Astrocyte of the spinal cord (primary cell): ENCODE measurements at places on chromosomes 11 and 22.

DNA sequence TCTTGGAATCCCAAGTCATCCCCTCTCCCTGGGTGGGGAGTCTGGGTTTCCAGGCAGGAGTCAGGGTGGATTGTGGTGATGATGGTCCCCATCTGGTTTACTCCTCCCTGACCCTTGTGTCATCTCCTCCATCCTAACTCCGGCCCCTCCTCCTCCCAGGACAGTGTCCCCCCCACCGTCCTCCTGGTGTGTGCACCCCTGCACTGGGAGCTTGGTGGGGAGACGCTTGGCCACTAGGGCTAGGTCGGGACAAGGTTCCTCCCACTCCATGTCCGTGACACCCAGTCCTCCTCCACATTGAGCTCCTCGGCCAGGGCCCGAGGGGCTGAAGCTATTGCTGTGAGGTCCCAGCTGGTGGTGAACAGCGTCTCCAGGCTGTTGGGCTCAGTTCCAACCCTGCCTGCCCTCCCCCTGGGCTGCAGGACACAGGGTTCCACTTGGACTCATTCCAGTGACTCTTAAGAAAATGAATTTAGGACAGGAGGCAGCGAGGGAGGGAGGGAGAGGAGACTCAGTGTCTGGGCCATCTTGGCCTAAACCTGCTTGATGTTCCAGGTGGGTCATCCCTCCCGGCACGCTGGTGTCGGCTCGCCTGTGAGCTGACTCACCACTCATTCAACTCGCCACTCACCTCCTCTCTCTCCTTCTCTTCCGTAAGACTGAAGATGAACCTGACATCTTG, 433.2 kb downstream of the TBC1D22A start:
- DNase-seq: no peak

DNA sequence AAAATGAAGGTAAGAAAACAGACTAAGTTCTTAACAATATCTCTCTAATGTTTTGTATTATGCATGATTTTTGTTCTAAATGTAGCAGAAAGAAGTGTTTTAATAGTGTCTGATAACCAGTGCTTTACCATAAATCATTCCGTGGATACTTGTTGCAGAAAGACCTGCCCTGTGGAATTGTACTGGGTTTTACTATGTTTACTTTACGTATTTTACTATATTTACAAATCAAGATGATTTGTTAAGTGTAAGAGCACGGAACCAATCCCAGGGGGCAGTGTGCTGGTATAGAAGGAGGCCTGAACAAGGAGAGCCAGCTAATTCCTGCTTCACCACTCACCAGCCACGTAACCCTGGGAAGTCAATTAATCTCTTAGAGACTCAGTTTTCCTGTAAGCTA, 1.4 kb downstream of the HTR3B start:
- DNase-seq: peak; percentile 9

DNA sequence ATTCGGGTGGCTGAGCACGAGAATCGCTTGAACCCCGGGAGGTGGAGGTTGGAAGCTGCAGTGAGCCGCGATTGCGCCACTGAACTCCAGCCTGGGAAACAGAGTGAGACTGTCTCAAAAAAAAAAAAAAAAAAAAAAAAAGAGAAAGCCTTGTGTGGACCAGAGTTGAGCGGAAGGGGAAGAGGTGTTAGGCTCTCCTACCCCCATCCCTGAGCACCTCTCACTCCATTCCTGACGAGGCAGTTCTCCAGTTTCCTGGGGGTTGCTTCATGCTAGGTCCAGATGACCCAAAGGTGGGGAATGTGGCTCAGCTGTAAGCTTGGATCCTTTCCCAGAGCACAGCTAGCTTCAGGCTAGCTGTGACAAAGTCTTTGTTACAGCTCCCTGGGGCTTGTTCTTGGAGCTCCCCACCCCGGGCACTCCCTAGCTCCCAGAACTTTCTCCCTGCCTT, 8.8 kb upstream of the DNAL4 start:
- DNase-seq: peak; percentile 86

- DNase-seq: no peak
These were observed 41.9 kb downstream of the CSNK2A3 start for GRCh38 chr11:11311169-11311568.

DNA sequence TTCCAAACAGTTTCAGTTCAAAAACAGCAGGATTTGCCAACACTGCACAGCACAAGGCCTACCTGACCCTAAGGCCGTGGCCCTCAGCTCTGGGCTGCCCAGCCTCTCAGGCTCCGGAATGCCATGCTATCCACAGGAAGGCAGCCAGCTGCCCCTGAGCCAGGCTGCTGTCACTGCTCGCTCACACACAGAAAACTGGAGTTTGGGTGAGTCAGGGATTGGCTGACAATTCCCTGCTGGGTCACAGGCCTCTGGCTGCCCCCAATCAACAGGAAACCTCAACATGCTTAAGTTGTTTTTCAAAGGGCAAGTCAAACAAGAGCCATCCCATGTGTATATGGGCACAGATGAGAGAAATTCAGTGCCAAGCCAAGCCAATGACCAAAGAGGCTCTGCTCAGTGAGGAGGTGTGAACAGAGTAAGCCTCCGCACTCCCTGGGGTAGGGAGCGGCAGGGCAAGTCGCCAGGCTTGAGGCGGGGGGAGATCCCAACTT, 50.2 kb downstream of the RPL27A start:
- peak; percentile 73 for DNase-seq

- DNase-seq: no peak
These were observed 33.6 kb downstream of the TBC1D22A start for GRCh38 chr22:46795845-46796565.

GRCh38 chr11:111105566-111105965, 140.0 kb upstream of the POU2AF2 start:
- peak; percentile 14 for DNase-seq

GRCh38 chr11:111417766-111418435, 38.8 kb upstream of the POU2AF1 start:
- peak; percentile 86 for DNase-seq

- no peak for DNase-seq
These were observed 66.0 kb downstream of the KCNQ1 start for GRCh38 chr11:2510626-2511402.

- no peak for DNase-seq
These were observed 119.7 kb upstream of the ZC3H12C start for GRCh38 chr11:109973486-109973885.

DNA sequence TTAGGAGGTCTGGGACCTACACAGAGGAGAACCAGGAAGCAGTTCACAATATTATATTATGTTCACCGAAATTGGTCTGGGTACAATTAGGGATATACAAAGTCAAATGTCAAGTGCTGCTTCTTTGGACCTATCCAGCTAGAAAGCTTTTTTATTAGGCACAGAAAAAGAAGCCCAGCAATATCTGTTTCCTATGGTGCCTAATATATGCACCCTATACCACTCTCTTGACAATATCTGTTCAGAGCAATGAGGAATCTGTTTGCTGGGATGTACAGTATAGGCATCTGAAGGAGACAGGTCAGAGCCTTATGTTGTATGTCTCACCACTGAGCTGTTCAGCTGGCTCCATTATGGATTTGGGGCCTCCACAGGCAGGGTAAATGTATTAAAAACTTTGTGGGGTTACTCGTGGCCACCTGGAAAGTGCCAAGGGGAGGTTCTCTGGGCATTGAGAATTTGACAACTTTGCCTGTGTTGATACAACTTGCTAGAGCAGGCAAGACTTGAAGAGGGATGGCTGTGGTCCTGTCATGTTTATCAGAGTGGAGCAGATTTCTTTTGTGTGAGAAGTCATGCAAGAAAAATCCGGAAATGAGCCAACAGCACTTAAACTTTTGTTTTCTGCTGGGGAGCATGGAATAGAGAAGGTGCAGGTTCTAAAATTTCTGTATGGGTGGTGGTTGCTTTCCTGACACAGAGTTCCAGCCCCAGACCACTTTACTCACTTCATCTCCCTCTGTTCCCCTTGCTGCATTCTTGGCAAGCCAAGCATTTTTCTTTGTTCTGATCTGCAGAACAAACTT, 10.1 kb downstream of the STIM1 start:
- peak; percentile 60 for DNase-seq

DNA sequence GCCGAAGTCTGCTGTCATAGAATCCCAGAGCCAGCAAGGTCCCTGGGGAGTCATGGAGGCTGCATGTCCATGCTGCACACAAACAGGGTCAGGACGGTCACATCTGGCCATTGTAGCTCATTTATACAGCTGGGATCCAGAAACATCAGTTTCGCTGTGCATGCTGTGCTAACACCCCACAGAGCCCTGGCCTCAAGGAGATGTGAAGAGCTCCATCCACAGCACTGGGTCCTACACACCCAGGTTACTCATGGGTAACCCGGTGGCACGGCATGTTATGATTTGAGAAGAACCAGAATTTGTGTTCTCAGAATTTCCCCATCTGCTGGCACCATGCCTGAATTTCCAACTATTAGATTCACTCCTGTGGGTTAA, 146.3 kb upstream of the ARHGAP20 start:
- peak; percentile 65 for DNase-seq

DNA sequence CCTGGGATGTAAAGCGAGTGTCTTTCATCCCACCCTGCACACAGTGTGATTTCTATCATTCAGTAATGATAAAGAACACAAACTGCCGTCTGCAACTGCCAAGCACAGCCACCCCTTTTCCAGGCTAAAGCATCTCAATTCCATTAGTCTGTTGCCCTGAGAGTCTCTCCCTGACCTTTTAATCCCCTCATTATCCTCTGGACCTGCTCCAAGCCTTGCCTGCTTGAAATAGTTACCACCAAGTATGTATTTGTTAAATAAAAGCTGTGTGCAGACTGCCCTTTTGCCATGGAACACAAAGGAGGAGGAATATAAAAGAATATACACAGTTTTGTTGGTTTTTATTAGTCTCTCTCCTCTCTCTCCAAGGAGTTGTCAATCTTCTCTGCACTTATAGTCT, 13.0 kb downstream of the GRAP2 start:
- no peak for DNase-seq

GRCh38 chr22:48890693-48891554, 936.7 kb downstream of the BRD1 start:
- DNase-seq: no peak
